Effector memory CD8-positive, alpha-beta T cell (primary cell): ENCODE measurements at places on chromosomes 2 and 18.

DNA sequence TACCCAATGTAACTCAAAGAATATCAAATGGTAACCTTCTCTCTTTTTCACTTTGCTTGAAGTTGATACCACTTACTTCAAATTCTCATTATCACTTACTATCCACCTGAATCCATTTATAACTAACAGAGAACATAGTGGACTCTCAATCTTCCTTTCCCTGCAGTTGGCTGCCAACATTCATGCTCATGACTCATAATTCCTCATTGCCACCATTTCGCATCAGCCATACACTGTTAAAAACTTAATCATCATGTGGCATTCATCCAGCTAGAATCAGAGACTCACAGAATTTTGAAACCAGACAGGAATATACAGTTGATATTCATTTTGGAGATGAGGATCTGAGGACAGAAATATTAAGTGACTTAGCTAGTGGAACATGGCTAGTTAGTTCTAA lies 56.8 kb downstream of the SLC4A10 start:
- no peaks in the 10 kb centered on the region for H3K36me3 ChIP-seq
- peaks cover 5% of the 10 kb centered on the region for H3K4me1 ChIP-seq
- no peak overlapping the region for H3K4me3 ChIP-seq

GRCh38 chr2:143431316-143431715 lies 302.1 kb downstream of the ARHGAP15 start:
- no peak overlapping the region for H3K4me3 ChIP-seq
- H3K4me1 ChIP-seq, result peaks cover 66% of the 10 kb centered on the region
- no peak overlapping the region for H3K27ac ChIP-seq
- H3K27me3 ChIP-seq, result no peaks in the 10 kb centered on the region
- no peak for DNase-seq
- H3K36me3 ChIP-seq, result peaks cover 16% of the 10 kb centered on the region

- DNase-seq, result no peak
- peaks cover 7% of the 10 kb centered on the region for H3K27me3 ChIP-seq
Measured at GRCh38 chr2:128625963-128626759, 307.5 kb upstream of the HS6ST1 start.

GRCh38 chr2:231395188-231396057 lies at the start of gene B3GNT7:
Gene B3GNT7 (plus strand): TSS chr2:231395710. CDS start chr2:231395804, 94 bp downstream.
- H3K4me3 ChIP-seq, result peak within 1 kb of the TSS; percentile 63
- no peak within 1 kb of the TSS for H3K27ac ChIP-seq
- no peak for DNase-seq
- H3K4me1 ChIP-seq, result peaks cover 18% of the 10 kb centered on the region
- H3K27me3 ChIP-seq, result peaks cover 69% of the 10 kb centered on the region

- H3K4me1 ChIP-seq, result peaks cover 34% of the 10 kb centered on the region
- H3K27me3 ChIP-seq, result no peaks in the 10 kb centered on the region
- H3K27ac ChIP-seq, result peak overlapping the region; percentile 97
- DNase-seq, result no peak
Measured at GRCh38 chr2:54052825-54053718, 62.3 kb upstream of the ACYP2 start.

- H3K36me3 ChIP-seq, result peaks cover 30% of the 10 kb centered on the region
- H3K27ac ChIP-seq, result peak overlapping the region; percentile 12
- no peaks in the 10 kb centered on the region for H3K4me1 ChIP-seq
- DNase-seq, result no peak
- H3K27me3 ChIP-seq, result no peaks in the 10 kb centered on the region
Measured at GRCh38 chr2:183162362-183162761, 38.1 kb downstream of the NUP35 start.

DNA sequence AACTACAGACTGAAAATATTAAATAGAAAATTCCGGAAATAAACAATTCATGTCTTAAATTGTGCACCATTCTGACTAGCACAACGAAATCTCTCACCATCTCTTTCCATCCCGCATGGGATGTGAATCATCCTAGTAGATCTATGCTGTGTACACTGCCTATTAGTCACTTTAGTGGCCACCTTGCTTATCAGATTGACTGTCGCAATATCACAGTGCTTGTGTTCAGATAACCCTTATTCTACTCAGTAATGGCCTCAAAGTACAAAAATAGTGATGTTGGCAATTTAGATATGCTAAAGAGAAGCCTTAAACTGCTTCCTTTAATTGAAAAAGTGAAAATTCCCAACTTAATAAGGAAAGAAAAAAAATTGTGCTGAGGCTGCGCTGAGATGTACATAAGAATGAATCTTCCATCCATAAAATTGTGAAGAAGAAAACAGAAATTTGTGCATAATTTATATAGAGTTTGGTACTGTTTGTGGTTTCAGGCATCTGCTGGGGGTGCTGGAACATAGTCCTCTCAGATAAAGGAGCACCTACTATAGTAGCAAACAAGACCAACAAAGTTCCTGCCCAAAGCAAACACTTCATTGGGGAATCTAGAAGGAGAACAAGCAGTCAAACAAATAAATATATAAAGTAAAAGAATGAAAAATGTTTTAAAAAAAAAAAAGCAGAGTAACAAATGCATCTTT lies 12.0 kb downstream of the PSMD1 start:
- peaks cover 76% of the 10 kb centered on the region for H3K36me3 ChIP-seq
- H3K27ac ChIP-seq, result peak overlapping the region; percentile 28
- peaks cover 4% of the 10 kb centered on the region for H3K4me1 ChIP-seq

- no peak for DNase-seq
- no peaks in the 10 kb centered on the region for H3K4me1 ChIP-seq
- peaks cover 21% of the 10 kb centered on the region for H3K27me3 ChIP-seq
- no peak overlapping the region for H3K4me3 ChIP-seq
- no peak overlapping the region for H3K27ac ChIP-seq
Measured at GRCh38 chr2:46775722-46776121, 139.9 kb downstream of the MCFD2 start.

- no peak for DNase-seq
- peaks cover 6% of the 10 kb centered on the region for H3K4me1 ChIP-seq
- H3K27ac ChIP-seq, result no peak overlapping the region
- H3K4me3 ChIP-seq, result no peak overlapping the region
Measured at GRCh38 chr2:173349287-173349686, 5.4 kb upstream of the CDCA7 start.

GRCh38 chr18:24474406-24474805 lies 14.0 kb downstream of the HRH4 start:
- no peak overlapping the region for H3K4me3 ChIP-seq
- H3K27me3 ChIP-seq, result no peaks in the 10 kb centered on the region
- no peak overlapping the region for H3K27ac ChIP-seq
- H3K36me3 ChIP-seq, result no peaks in the 10 kb centered on the region

DNA sequence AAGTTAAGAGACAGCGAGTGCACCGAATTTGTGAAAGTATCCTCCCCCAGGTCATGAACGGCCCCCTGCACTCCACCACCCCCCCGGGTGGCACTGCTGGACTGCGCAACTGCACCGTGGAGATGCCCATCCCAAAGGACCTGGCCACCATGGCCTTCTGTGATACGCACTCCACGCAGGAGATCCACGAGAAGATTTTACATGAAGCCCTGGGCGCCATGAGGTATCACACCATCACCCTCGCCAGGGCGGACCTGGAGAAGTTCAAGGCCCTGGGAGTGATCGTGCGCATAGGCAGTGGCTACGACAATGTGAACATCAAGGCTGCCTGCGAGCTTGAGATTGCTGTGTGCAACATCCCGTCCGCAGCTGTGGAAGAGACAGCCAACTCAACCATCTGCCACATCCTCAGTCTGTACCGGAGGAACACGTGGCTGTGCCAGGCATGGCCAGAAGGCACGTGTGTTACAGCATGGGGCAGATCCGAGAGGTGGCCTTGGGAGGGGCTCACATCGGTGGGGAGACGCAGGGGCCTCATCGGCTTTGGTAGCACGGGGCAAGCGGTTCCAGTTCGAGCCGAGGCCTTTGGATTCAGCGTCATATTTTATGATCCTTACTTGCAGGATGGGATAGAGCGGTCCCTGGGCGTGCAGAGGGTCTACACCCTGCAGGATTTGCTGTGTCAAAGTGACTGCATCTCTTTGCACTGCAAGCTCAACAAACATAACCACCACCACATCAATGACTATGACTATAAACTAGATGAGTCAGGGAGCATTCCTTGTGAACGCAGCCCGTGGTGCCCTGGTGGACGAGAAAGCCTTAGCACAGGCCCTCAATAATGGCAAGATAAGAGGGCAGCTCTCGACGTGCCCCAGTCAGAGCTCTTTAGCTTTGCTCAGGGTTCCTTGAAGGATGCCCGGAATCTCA lies 290.8 kb upstream of the MC4R start:
- no peak overlapping the region for H3K4me3 ChIP-seq
- no peak overlapping the region for H3K27ac ChIP-seq
- DNase-seq, result no peak

- DNase-seq, result no peak
- H3K36me3 ChIP-seq, result peaks cover 4% of the 10 kb centered on the region
- peaks cover 5% of the 10 kb centered on the region for H3K27me3 ChIP-seq
- no peak overlapping the region for H3K4me3 ChIP-seq
Measured at GRCh38 chr2:239693330-239693729, 292.5 kb upstream of the HDAC4 start.
